ENCODE measurements at places on chromosomes 7 and 10.

DNA sequence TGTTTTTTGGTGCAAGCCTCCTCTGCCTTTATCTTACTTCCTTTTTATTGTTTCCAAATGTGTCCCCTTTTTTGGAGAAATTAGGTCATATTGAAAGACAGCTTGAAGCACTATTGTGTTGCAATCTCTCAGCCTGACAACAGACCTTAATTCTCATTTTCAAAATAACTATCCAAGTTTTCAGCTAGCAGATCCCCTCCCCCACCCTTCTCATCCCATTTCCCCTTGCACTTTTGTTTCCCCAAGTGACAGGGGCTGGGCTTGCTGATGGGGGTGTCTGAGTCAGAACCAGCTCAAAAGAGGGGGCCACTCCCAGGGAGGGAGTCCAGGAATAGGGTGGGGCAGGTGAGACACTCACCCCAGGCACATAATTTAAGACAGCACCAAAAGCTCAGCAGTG is 75.3 kb downstream of the MKI67 start:
- no peak for DNase-seq

- DNase-seq: peak; percentile 86
These were observed 133.4 kb downstream of the MAD1L1 start for GRCh38 chr7:2099048-2099957.

- DNase-seq: no peak
These were observed 28.5 kb upstream of the NUB1 start for GRCh38 chr7:151312831-151313809.

- no peak for DNase-seq
These were observed 182.0 kb downstream of the KCNMA1 start for GRCh38 chr10:77455561-77455960.

DNA sequence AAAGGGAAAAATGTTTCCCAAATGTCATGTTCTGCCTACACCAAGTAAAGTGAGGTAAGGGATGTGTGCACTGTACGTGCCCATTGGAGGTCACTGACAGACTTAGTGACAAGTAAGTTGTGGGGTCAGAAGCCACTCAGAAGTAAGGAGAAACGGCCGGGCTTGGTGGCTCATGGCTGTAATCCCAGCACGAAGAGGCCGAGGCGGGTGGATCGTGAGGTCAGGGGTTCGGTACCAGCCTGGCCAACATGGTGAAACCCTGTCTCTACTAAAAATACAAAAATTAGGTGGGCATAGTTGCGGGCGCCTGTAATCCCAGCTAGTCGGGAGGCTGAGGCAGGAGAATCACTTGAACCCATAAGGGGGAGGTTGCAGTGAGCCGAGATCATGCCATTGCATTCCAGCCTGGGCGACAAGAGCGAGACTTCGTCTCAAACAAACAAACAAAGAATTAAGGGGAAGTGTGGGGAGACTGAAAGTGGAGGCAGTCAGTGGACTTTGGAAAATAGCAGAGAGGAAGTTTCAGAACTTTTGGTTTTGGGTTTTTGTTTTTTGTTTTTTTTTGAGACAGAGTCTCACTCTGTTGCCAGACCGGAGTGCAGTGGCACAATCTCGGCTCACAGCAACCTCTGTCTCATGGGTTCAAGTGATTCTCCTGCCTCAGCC is 114.8 kb downstream of the WDFY4 start:
- DNase-seq: no peak

GRCh38 chr10:98446151-98446660 is 529 bp downstream of the HPS1 start:
- DNase-seq: peak; percentile 67

DNA sequence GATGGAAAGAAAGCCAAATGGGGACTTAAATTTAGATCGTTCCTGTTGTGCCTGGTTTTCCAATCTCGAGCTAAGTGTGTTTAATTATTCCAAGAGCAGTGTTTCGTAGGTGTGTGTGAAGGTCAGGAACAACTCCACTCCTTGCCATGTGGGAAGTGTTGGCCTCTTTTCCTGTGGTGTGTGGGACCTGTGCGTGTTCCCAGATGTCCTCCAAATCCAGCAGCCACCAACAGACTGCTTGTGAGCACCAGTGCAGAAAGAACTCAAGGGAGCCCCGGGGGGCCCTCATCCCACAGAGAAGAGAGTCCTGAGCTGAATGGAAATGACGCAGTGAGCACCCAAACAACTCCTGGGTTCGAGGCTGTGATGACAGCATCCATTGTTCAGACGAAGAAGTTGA is 227.7 kb downstream of the TMEM178B start:
- DNase-seq: no peak

DNA sequence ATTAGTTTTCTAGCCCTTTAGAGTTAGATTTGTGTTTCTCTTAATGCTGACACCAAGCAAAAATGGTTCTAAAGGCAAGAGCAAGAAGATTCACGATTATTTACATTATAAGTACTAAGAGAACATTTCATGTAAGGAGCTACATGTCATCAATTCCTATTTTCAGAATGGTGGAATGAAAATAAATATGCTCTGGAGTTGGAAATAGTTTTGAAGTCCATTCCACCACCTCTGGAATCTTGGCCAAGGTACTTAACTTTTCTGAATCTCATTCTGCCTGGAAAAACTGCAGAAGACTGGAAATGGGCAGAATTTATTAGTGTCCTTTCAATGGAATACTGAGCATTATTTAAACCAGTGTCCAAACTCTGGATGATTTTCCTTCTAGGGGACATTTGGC is 125.1 kb upstream of the RAB11FIP2 start:
- DNase-seq: no peak

DNA sequence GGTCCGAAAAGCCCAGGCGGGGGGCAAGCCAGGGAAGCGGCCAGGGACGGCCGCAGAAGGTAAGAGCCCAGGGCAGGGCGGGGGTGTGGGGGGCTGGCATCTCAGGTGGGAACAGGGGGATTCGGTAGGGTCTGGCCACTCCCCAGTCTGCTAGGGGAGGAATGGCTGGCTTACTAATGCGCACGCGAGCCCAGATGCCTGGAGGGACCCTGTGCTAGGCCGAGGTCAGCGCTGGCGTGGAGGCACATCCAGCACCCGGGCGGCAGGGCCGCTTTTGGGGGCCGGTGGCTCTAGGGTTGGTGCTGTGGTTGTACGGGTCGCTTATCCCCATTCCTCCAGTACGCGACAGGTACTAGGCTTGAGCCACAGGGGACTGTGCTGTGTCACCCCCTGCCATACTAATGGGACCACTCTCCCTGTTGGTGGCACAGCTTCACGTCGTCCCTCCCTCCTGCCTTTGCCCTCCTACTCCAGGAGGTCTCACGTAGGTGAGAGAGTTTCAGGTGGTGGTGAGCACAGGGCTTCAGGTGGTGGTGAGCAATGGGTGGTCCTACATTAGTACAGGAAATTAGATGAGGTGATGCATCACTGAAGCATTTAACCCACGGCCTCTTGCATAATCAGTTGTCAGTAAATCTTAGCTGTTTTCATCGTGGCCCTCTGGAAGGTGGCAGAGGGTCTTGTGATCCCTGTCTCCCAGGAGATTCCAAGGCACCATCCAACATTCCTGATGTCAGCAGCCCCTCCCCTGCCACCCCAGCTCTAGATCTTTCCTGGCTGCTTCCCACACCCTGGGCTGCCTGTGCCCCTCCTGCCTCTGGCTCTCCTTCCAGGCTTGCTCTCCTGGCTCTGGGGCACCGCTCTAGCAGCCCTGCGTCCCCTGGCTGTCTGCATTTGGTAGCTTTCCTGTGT is 971 bp downstream of the AEBP1 start:
- DNase-seq: peak; percentile 73

DNA sequence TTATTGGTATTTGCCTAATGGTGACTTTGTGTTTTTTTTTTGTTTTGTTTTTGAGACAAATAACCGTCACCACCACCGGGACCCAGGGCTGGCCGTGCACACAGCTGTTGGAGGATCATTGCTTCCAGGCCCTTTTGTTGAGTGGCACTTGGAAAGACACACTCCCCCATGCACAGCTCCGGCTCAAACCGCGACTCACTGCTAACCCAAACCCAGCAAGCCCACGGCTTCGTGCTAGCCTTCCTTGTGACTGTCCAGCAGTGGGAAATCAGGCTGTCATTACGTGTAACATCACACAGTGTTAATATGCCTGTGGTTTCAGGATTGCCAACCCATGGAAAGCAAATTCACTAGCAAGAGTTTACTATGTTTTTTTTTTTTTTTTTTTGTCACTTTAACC is 17.4 kb downstream of the BNIP3 start:
- DNase-seq: no peak

GRCh38 chr7:151623766-151624165 is 104.1 kb upstream of the RHEB start:
- no peak for DNase-seq

DNA sequence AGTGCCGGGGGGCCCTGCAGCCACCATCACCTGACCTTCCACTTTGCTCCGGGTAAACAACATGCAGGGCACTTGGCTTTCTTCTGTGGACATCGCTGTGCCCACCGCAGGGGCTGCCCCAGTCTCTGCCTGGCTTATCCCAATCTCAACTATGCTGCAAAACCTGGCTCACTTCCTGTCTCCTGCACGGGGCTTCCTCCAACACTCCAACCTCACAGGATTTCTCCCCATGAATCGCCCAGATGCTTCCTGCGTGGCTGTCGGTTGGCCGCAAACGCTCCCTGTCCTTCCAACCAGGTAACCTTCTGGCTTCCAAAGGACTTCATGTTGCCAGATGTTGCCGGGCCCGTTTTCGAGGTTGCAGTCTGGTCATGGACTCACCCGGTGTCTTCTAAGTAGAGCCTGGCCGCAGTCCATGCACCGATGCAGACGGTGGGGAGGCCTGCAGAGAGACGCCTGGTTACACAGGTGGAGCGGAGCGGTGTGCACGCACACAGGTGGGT is 109.0 kb downstream of the VIPR2 start:
- DNase-seq: no peak

DNA sequence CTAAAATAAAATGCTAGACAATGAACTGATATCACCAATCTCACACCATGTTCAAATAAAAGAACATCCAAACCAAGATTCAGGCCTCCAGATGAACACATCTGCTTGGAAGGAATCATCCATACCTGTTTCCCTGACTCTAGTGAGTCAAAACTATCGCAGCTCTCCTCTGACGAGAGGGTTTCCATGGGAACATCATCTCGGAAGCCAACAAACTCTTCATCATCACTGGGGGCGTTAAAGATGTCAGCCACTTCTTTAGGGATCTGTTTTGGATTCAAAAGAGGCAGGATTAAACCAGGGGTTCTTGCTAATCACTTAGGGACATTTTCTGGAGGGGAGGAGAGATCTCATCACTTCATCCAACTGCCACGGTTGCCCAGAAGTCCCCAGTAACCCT is 29.1 kb downstream of the CDCA7L start:
- DNase-seq: no peak

- no peak for DNase-seq
These were observed 8.8 kb downstream of the SLC4A2 start for GRCh38 chr7:151068069-151068773.

DNA sequence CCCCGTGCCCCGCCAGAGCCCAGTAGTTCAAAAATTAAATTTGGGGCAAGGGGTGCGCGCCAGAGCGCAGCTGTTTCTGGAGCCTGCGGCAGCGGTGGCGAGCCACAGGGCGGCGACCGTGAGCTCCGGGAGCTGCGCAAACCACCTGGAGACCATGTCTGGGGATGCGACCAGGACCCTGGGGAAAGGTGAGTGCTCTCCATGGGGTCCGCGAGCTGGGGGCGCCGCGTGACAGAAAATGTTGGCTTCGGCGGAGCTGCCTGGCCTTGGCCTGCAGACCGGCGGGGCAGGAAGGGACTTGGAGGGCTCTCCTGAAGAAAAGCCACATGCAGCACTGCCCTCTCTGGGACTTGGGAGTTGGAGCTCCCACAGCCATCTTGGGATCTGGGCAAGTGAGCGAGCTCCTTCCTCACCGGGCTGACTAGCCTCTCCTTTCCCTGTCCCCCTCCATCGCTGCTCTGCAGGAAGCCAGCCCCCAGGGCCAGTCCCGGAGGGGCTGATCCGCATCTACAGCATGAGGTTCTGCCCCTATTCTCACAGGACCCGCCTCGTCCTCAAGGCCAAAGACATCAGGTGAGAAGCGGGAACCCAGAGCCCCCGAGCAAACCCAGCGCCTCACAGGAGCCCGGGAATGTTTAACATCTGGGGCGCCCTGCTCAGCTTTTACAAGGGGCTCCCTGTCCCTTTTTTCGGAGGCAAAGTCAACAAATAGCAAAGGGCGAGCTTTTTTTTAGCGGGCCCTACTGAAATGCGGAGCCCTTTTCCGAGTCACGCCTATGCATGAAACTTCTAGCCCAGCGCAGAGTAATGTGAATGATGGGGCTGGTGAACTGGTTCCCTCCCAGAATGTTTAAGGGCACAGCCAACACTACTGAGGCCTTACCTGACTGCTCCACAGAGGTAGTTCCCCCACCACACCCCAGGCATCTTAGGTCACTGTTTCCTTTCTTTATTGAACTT is 6.1 kb downstream of the GSTO2 start:
- peak; percentile 82 for DNase-seq

DNA sequence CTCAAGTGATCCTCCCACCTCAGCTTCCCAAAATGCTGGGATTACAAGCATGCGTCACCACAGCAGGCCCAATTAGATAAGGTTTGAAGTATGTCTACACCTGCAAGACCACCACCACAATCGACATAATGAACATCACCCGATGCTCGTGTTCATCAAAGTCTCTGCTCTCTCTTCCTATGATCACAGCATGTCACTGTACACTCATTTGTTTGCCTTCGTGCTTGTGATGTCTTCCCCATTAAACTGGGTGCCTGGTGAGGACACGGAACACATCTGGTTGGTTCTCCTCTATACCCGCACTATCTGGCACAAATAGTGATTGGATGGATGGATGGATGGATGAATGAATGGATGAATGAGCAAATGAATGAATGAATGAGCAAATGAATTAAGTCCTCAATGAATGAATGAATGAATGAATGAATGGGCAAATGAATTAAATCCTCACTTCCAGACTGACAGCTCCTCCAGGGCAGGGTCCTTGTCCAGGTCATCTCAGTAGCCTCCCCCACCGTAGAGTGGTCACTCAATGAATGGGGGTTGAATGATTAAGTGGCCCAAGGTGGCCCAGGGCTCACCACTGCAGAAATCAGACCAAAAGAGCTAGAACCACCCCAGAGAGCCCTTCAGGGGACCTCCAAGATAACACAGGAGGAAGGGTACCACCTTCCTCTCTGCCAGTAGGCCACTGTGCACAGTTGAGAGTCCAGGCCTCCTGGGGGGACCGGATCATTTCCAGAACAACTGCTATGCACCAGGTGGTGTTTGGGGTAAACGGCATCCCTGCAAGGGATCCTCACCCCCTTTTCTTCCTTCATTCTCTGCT is 101.9 kb upstream of the TNRC18 start:
- DNase-seq: no peak

DNA sequence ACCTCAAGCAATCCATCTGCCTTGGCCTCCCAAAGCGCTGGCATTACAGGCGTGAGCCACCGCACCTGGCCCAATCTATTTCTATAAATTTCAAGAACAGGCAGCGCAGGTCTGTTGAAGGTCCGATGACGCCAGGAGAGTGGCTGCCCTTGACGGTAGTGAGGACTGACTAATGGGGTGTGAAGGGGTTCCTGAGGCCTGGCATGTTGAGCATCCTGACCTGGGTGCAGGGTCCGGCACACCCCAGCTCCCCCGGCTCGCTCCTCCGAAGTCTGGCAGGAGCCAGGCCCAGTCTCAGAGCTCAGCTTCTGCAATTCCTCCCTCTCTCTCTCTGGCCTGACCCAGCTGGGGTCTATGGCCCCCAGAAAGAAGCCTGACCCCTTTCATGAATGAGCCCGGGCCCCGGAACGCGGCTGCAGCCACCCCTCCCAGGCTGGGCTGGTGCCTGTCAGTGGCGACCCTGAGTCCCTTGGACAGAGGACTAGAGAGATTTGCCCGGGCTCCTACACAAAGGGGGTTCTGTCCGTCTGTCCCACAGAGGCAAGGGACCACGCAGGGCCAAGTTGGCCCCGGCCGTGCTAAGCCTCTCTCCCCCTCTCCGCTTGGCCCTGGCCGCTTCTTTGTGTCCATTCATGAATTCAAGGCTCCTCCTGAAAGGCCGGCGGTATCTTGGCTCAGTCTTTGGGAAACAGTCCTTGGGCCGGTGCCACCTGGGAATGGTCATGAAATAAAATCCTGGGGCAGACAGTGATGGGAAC is 18.8 kb downstream of the MMD2 start:
- DNase-seq: no peak

Measured in AG20443 (cell line).